Amniotic stem cell (primary cell): ENCODE measurements at places on chromosomes 13 and 19.

DNA sequence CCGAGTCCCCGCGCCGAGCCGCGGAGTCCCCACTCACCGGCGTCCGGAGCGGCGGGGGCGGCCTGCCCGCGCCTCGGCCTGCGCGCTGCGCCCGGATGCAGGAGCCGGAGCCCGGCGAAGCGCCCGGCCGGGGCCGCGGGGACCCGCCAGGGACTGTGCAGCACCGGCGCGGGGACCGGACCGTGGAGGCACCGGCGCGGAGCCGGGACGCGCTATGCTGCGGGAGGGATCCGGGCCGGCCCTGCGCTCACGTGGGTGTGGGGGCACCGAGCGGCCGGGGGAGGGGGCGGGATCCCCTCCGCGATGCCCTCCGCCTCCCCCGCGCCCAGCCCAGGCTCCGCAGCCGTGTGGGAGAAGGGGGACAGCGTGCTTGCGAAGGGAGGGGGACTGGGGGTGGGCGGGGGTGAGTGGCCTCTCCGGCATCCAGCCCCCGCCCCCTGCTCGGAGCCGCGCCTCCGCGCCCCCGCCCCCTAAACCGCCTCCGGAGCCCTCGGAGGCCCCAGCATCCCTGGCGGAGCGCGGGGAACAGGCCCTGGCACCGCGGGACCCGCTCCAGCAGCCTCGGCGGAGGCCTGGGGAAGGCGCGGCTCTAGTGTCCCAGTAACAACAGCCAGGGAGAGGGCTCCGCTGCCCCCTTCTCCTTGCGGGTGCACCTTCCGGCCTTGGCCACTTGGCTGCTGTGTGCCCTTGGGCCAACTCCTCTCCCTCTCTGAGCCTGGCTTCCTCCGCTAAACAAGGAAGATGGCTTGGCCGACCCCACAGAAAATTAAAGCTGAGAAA is at the start of gene SLC1A6:
TSS of gene SLC1A6 (minus strand) at position 389 of the 780 bp plus-strand sequence. CDS start 6,954 bp downstream, outside the sequence.
- DNase-seq, result no peak

DNA sequence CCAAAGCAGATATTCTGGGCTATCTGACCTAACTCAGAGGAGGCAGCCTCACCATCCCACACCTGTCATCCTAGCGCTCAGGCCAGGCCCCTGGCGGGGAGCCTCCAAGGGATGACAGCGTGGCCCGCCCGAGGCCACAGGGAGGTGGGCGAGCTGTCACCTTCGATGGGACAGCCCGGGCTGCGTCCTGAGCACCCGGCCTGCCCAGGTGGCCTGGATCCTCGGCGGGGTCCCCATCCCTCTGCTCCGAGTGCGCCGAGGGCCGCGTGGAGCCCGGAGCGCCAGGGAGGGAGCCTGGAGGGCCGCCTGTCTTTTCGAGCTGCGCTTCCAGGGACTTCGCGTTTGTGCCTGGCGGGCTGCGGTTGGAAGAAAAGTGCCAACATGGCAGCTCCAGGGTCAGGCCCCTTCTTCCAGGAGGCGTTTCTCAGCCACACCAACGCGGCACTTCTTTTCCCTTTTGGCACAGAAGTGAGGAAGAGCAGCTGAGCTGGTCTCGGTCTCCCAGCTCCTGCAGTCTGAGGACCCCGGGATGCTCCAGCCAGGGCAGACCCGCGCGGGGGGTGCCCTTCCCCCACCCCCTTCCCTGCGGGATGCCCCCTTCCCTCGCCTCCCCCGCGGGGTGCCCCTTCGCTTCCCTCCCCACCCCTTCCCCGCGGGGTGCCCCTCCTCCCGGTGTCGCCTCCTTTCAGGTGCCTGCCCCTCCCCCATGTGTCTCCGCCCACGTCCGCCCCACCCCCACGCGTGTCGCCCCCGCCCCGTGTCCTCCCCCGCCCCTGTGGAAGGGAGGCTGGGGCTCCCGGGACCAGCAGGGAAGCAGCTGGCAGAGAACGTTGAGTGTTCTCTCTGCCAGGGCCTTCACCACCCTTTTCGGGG is 42.3 kb downstream of the GJA3 start:
- DNase-seq, result no peak

DNA sequence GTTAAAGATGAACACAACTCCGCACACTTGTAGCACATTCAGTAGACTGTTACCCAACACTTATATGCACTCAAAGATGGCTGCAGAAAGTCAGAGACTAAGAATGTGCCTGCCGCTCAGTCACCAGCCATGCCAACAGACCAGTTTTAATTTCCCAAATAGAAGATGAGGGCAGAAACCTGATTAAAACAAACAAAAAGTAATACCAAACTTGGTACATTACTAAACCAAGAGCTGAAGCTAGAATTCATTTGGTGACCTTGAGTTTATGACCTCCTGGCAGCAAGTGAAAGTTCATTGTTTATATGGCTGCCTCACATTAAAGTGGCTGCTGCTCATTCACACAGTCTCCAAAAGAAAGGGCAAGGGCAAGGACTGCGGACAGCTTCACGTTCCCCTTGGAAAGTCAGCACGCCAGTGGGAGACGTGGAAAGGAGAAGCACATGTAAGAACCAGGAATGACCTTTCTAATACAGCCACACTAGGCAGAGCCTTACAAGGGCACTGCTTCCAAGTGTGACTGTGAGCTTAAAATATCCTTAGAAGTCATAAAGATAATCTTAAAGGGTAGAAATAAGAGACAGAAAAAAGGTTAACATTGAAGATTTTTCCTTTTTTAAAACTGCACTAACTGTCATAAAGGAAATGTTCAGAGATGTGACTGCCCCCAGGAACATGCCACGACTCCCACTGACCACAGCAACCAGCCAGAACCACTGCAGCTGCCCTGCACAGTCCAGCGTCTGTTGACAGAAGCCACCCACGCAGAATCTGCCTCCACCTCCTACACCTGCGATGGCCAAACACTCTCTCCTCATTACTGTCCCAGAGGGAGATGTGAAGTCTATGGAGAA is 73.5 kb downstream of the STK24 start:
- DNase-seq, result no peak

DNA sequence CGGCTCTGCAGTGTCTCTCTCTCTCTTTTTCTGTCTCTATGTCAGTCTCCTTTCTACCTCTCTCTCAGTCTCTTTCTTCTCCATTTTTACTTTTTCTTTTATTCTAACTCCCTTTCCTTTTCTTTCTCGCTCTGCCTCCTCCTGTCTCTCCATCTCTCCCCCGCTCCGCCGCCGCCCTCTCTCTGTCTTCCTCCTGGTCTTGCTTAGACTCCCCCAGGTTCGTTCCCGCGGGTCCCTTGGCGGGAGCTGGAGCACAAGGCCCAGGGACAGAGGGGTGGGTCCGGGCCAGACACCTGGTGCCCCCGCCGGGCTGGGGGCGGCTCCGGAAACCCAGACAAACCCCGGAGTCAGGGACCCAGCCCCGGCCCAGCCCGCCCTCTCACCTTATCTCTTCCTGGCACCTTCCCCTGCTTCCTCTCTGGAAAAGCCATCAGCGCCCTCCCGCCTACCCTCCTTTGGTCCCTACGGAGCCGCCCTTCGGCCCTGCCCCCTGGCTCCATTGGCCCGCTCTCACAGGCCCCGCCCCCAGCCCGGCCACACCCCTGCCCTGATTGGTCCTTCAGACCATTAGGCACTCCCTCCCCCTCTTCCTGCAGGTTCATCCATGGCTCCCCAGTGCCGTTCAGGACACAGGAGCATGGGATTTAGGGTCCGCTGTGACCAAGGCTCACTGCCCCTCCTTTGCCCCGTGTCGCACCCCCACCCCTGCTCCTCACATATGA is 15.4 kb upstream of the NOP53 start:
- DNase-seq, result no peak

GRCh38 chr19:41696402-41697197 is 8.5 kb upstream of the CEACAM7 start:
- DNase-seq, result no peak

- DNase-seq, result no peak
These were observed 192.0 kb upstream of the SOX1 start for GRCh38 chr13:111874981-111875380.

GRCh38 chr13:112325920-112326645 is 50.1 kb upstream of the SPACA7 start:
- no peak for DNase-seq

DNA sequence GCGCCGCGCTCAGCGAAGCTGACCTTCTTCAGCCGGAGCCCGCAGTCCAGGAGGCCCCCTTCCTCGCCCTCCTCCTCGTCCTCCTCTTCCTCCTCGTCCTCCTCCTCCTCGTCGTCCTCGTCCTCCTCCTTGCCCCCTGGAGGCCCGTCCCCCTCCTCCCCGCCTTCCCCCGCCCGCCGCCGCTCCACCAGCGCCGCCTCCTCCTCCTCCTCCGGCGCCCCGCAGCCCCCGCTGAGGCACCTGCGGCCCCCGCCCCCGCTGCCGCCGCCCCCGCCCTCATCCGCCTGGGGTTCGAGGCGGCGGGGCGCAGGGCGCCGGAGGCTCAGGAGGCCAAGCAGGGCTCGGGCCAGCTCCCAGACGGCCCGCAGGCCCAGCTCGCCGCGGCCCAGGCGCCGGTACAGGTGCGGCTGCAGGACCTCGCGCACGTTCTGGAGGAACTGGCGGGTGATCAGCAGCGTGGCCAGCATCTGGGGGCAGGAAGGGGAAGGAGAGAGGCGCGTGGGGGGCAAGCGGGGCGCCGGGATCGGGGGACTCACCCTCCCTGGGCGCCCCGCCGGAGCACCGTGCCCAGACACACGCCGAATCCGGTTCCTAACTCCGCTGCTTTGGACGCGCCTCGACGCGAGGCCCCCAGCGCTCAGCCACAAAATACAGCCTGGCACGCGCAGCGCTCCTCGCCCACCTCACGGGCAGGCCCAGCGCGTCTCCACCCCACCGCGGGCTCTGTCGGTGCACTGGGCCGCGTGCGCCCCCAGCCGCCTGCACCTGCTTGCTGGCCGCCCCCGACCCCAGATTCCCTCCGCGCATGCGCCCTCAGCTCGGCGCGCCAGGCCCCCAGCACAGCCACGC is 5.9 kb downstream of the ANO8 start:
- no peak for DNase-seq

DNA sequence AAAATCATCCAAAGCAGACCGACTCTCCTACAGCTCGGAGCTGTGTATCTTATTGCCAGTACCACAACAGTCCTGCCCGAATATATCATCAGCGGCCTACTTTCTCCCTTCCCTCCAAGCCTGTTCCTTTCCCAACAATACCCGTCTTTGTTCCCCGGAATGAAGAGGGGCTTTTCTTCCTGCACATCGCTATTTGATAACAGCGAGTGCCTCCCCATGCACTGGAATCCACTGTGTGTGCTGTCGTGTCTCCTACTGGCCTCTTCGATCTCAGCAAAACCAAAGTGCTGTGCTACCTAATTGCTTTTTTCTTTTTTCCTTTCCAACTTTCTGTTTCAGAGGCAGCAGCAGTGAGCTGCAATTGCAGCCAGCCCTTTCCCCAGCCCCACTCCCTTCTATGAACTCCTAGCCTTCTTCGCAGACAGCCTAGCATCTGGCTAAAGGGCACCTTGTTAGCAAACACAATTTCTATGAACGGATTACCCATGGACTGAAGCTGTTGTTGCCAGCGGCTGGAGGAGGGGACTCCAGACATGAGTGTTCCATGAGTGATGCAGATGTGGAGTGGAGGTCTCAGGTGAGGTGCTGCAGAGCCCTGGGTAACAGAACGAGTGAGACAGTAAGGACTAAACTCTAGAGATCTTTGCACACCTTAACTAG is 43.4 kb downstream of the EFNB2 start:
- no peak for DNase-seq

- no peak for DNase-seq
These were observed 1.0 kb downstream of the KLF1 start for GRCh38 chr19:12885749-12886650.

DNA sequence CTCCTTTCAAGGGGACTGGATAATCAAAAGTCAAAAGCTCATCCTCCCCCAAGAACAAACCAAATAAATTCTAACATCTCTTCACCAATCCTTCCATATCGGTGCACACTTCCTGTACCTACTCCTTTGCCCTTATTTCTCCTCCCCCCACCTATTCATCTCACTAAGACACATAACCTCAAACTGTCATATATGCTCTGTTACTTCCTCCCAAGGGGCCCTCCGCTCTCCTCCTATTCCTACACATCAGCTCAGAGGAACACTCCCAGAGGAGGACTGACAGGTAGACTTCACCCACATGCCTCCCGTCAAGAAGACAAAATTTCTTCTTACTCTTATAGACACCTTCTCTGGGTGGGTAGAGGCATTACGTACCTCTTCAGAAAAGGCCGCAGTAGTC is 48.1 kb downstream of the ZNF93 start:
- no peak for DNase-seq

- DNase-seq, result no peak
These were observed 661 bp downstream of the FREM2 start for GRCh38 chr13:38687246-38688229.

DNA sequence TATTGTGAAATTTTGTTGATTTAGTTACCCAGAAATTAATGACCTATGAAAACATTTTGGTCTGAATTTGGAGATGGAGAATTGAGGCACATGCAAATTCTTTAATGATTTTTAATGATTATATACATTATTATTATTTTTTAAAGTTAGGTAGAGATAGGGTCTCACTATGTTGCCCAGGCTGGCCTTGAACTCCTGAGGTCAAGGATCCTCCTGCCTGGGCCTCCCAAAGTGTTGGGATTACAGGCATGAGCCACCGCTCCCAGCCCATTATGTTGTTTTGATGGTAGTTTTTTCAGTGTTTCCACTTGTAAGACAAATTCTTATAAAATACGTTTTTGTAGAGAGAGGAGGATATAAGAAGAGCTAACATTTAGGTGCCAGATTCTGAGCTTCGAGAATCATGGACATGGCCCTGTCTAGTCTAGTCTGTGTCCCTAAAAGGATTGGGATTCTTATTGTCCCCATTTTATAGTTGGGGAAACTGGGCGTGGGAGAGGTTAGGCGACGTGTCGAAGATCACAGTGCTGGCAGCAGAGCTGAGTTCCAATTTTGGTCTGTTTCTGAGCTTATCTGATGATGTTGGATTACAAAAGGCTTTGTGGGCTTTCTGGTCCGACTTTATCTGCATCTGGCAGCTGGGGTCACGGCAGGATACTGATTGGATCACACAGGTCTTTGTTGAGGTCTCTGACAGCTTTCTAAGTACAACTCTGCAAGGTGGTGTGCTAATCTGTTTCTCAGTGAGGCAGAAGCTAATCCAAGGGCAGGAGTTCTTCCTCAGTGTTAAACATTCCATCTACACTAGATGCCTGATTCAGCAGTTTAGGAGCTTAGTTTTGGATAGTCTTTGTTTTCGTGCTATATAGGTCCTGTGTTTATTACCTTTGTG is 7.5 kb upstream of the WDR88 start:
- DNase-seq, result no peak

GRCh38 chr13:74266861-74267260 is 132.7 kb upstream of the KLF12 start:
- DNase-seq, result no peak

GRCh38 chr19:21940684-21941083 is 70.1 kb downstream of the ZNF208 start:
- no peak for DNase-seq

GRCh38 chr19:5191091-5191490 is 149.5 kb downstream of the PTPRS start:
- no peak for DNase-seq

GRCh38 chr19:35027851-35028599 is 2.2 kb upstream of the SCN1B start:
- no peak for DNase-seq

GRCh38 chr13:76004416-76004815 is 368.3 kb downstream of the LMO7 start:
- peak; percentile 12 for DNase-seq

- peak; percentile 100 for DNase-seq
These were observed 423 bp upstream of the ELL start for GRCh38 chr19:18522124-18522861.
